ENCODE measurements at places on chromosomes 2 and 18.

- H3K4me3 ChIP-seq: peak overlapping the region; percentile 65
- H3K4me1 ChIP-seq: no peaks in the 10 kb centered on the region
- DNase-seq: peak; percentile 48
- H3K36me3 ChIP-seq: no peaks in the 10 kb centered on the region
- H3K27ac ChIP-seq: peak overlapping the region; percentile 90
Observed at GRCh38 chr2:71226096-71226964, 573 bp downstream of the PAIP2B start.

DNA sequence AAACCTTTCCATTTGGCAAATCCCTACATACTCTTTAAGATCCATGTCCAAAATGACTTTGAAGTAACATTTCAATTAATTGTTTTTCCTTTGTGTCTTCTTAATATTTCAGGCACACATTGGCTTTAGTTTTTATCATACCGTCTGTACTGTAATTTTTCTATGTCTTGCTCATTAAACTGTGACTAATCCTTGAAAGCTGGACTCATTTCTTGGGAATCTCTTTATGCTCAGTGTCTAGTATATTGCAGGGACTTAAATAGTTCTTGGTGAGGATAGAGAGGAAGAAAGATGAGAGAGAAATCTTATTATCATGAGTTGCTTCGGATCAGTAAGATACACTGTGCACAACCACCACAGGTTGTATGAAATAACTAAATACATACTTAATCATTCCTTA, 448.3 kb upstream of the ST6GAL2 start:
- H3K36me3 ChIP-seq: no peaks in the 10 kb centered on the region
- H3K27me3 ChIP-seq: no peaks in the 10 kb centered on the region
- no peak overlapping the region for H3K4me3 ChIP-seq
- H3K27ac ChIP-seq: no peak overlapping the region
- no peaks in the 10 kb centered on the region for H3K4me1 ChIP-seq
- no peak for DNase-seq

DNA sequence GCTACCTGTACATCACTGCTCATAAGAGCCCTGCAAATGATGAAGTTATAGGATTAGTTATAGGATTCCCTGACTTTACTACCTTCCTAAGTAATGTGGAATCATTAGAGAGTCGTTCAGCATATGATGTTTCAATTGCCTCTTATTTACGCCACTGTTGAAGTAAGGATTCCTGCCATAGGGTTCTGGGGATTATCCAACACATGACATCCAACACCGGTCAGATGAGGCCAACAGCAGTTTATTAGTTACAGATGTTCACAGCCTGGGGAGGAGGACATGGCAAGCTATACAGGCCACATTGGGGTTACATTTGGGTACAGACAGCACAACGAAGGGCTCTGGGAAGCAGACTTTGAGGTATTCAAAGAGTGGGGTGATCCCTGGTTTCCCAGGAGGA, 134.1 kb upstream of the MC4R start:
- no peak overlapping the region for H3K27ac ChIP-seq
- H3K4me1 ChIP-seq: no peaks in the 10 kb centered on the region
- no peaks in the 10 kb centered on the region for H3K27me3 ChIP-seq
- no peak overlapping the region for H3K4me3 ChIP-seq

- no peaks in the 10 kb centered on the region for H3K27me3 ChIP-seq
- H3K4me3 ChIP-seq: no peak overlapping the region
- H3K36me3 ChIP-seq: no peaks in the 10 kb centered on the region
- no peaks in the 10 kb centered on the region for H3K4me1 ChIP-seq
- no peak overlapping the region for H3K27ac ChIP-seq
Observed at GRCh38 chr2:227033471-227034148, 130.4 kb downstream of the COL4A4 start.

- H3K36me3 ChIP-seq: no peaks in the 10 kb centered on the region
- no peak for DNase-seq
- no peaks in the 10 kb centered on the region for H3K27me3 ChIP-seq
- H3K4me1 ChIP-seq: no peaks in the 10 kb centered on the region
- H3K27ac ChIP-seq: no peak overlapping the region
Observed at GRCh38 chr2:120436460-120436739, 90.5 kb downstream of the INHBB start.

DNA sequence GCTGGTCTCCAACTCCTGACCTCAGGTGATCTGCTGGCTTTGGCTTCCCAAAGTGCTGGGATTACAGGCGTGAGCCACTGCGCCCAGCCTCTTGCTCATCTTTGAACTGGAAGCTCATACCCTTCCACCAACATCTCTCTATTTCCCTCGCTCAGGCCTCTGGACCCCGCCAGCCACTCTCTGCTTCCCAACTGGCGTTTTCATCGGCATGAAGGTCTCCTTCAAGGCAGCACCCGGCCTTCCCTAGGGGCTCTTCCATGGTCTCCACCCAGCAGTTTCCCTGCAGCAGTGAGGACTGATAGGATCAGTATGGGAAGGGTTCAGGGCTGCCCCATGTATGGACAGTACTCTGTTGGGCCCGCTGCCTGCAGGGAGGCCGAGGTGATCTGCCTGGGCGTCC, 65.8 kb upstream of the HS6ST1 start:
- no peaks in the 10 kb centered on the region for H3K36me3 ChIP-seq
- H3K27ac ChIP-seq: no peak overlapping the region
- H3K4me1 ChIP-seq: peaks cover under 1% of the 10 kb centered on the region
- no peaks in the 10 kb centered on the region for H3K27me3 ChIP-seq
- DNase-seq: no peak

GRCh38 chr2:12718015-12718671, 1.4 kb downstream of the TRIB2 start:
- no peaks in the 10 kb centered on the region for H3K36me3 ChIP-seq

- H3K36me3 ChIP-seq: no peaks in the 10 kb centered on the region
- no peak overlapping the region for H3K4me3 ChIP-seq
- H3K27me3 ChIP-seq: no peaks in the 10 kb centered on the region
- H3K4me1 ChIP-seq: no peaks in the 10 kb centered on the region
- no peak overlapping the region for H3K27ac ChIP-seq
Observed at GRCh38 chr18:26956863-26957262, 91.4 kb upstream of the AQP4 start.

DNA sequence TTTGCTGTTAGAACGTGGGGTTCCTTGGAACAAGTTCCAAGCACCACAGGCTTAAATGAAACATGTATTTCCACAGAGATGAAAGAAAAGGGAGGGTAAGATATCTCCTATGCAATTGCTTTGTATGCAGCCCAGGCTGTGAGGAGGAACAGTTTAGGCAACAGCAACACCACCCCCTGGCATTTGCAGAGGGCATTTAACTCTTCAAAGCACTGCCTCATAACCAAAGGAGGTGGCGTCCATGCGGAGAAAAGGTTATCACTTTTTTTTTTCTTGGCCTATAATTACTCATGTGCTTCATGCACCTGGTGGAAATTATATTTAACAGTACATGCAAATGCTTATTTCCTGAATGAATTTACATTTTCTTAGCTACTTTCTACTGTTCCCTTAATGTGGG, 286.0 kb downstream of the LPIN1 start:
- no peak for DNase-seq
- no peaks in the 10 kb centered on the region for H3K27me3 ChIP-seq
- H3K36me3 ChIP-seq: no peaks in the 10 kb centered on the region
- H3K27ac ChIP-seq: no peak overlapping the region
- H3K4me1 ChIP-seq: no peaks in the 10 kb centered on the region
- no peak overlapping the region for H3K4me3 ChIP-seq

- no peaks in the 10 kb centered on the region for H3K4me1 ChIP-seq
- H3K27ac ChIP-seq: no peak overlapping the region
- H3K4me3 ChIP-seq: no peak overlapping the region
- no peak for DNase-seq
- H3K36me3 ChIP-seq: no peaks in the 10 kb centered on the region
- no peaks in the 10 kb centered on the region for H3K27me3 ChIP-seq
Observed at GRCh38 chr18:49359732-49360444, 100.6 kb downstream of the DYM start.

DNA sequence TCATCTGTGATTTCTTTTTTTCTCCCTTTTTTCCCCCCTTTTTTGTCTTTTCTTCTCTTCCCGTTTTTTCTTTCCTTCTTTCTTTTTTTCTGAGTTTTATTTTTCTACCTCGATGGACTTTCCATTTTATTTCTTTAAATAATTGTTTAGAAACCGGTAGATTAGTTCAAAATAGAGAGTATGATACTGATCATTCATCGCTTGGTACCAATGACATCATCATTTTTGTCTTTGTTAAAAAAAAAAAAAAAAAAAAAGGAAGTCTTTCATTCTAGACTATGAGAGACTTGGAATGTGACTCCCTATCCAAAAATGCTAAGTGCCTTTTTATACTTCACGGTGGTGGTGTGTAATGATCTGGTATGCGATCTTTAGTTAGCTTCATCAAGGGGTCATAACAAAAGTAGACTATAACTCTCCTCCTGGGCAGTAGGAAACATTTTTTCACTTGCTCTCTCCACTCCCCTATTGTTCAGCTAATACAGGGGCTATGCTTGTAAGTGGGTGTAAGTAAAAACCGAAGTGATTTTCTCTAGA, 1517.5 kb upstream of the ZEB2 start:
- no peak overlapping the region for H3K27ac ChIP-seq
- no peaks in the 10 kb centered on the region for H3K36me3 ChIP-seq
- DNase-seq: no peak
- H3K27me3 ChIP-seq: no peaks in the 10 kb centered on the region

DNA sequence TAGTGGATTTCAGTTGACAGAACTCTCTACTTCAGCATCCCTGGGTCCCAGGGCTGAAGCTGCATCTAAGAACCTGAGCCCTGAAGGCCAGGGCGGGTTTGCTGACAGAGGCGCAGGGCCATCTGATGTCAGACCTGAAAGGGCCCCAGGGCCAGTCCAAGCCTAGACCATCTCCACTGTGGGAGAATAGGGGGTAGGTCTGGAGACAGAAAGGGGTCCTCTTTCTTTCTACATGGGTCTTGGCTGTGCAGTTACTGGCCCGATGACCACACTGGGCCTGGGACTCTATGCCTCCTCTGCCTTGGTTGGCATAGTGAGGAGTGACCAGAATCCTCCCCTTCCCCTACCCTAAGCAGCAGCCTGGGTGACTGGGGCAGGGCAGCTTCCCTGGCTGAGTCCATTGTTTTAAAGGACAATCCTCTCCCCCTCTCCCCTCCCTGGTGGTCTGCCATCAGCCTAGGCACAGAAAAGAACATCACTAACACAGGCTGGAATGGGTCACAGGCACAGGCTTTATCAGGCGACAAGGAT, 34.5 kb downstream of the HS1BP3 start:
- peaks cover 44% of the 10 kb centered on the region for H3K4me1 ChIP-seq
- H3K4me3 ChIP-seq: no peak overlapping the region
- no peaks in the 10 kb centered on the region for H3K36me3 ChIP-seq
- peak overlapping the region; percentile 90 for H3K27ac ChIP-seq
- no peak for DNase-seq

DNA sequence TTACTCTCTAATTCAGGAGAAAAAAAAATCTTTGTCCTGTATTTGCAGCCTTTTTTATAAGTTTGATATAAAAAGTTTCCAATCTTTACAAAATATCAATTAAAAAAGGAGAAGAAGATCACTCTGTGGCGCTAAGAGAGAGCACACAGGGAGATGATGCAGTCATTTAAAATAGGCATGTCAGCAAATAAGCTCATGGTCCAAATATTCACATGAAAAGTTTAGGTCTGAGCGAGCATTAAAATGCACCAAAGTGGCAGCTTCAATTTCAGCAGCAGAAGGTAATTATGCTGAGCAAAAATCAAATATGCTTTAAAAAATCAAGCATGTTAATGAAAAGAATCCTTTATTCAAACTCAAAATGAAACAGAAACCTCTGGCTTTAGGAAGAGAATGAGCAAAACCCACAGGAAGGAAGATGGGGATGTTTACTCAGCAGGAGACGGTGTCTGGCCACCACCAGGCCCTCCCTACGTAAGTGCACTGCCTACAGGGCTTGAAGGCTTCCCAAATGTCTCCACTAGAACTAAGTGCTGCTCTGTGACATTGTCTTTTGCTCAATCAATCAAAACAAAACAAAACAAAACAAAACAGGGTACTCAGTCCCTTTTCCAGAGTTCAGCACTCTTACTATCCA, 120.4 kb downstream of the L3MBTL4 start:
- H3K4me3 ChIP-seq: peak overlapping the region; percentile 1
- no peaks in the 10 kb centered on the region for H3K36me3 ChIP-seq
- no peaks in the 10 kb centered on the region for H3K27me3 ChIP-seq
- DNase-seq: no peak

DNA sequence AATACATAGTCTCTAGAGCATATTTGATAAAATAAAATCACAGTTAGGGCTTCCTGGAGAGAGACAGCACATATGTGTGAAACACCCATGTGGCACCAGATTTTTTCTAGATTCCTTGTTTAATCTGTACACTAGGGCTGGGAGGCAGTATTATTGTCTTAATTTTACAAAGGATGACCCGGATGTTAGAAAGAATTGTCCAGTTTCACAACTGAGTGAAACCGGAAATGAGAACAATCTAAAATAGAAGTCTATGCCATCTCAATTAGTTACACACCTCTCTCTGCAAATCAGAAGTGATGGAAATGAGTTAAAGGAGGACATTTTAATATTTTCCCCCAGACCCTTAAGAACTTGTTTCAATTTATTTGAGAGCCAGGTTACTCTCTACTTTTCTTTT, 463.7 kb upstream of the DSEL start:
- H3K27me3 ChIP-seq: no peaks in the 10 kb centered on the region
- H3K36me3 ChIP-seq: no peaks in the 10 kb centered on the region
- no peaks in the 10 kb centered on the region for H3K4me1 ChIP-seq
- H3K4me3 ChIP-seq: no peak overlapping the region

DNA sequence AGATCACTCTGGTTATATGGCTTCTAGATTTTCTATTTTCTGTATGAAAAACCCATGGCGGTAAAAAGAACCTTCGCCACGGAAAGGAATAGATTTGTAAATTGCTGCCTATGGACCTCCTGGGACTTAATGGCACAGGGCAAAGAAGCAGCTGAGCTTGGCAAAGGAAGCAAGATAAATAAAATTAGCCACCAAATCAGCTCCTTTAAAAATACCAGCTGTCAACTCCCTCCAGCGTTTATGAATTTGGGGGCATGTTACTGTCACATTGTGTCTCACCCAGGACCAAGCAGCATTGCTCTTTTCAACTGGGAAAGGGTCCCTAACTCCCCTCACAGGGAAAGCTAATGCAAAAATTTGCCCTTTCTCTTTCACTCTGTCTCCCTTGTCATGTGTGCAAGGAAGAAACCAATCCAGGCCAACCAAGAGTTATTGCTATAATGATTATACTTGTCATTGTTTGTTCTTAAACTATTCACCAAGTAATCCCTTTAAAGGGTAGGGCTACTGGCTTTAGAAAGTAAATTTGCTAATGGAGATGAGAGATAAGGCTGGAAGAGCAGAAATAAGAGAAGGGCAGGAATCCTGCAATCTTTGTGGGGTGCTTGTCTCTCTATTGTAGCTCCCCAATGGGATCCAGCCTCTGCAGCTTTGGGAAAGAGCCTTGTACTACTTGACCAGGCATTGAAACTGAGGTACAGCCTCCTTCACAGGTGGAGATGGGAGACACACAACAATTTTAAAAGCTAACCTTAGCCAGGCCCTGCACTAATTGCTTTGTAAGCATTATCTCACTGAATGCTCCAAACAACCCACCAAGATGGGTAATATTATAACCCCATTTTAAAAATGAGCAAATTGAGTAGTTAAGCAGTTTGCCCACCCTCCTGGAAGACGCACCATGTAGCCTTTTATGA, 119.1 kb upstream of the KLF7 start:
- H3K36me3 ChIP-seq: no peaks in the 10 kb centered on the region
- H3K27me3 ChIP-seq: no peaks in the 10 kb centered on the region
- no peak overlapping the region for H3K4me3 ChIP-seq
- H3K4me1 ChIP-seq: no peaks in the 10 kb centered on the region
- no peak overlapping the region for H3K27ac ChIP-seq

Data from breast epithelium (tissue), 4 donors.